ENCODE measurements at places on chromosomes 11 and 22.

- DNase-seq = no peak
Observed at GRCh38 chr11:92885600-92885999, 83.9 kb upstream of the MTNR1B start.

- DNase-seq = no peak
Observed at GRCh38 chr22:46219636-46220035, 30.5 kb downstream of the CDPF1 start.

DNA sequence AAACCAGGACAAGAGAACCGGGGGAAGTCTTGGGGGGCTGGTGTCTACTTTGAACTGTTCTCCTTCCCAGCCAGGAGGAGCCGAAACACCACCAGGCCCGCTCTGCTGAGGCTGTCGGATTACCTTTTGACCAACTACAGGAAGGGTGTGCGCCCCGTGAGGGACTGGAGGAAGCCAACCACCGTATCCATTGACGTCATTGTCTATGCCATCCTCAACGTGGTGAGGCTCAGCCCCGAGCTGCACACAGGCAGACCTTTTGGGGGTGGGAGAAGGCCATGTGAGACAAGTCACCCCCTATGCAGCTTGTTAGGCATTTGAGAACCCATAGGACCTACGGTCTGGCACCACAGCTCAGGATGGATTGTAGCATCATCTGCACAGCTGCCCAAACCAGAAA lies 2.8 kb downstream of the HTR3A start:
- DNase-seq = no peak

DNA sequence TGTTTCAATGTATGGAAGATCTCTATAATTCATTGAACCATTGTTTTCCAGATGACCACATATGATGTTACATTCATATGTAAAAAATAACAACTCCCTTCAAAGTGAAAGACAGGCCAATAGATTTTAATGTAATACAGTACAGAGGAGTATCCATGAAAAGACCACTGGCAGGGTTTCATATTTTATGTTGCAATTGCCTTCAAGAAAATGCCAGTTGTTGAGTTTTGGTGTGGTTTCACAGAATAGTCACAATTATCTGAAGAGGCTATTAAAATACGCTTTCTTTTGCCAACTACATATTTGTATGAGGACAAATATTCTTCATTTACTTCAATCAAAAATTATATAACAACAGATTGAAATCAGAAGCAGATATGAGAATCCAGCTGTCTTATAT lies 14.3 kb downstream of the AMOTL1 start:
- no peak for DNase-seq

DNA sequence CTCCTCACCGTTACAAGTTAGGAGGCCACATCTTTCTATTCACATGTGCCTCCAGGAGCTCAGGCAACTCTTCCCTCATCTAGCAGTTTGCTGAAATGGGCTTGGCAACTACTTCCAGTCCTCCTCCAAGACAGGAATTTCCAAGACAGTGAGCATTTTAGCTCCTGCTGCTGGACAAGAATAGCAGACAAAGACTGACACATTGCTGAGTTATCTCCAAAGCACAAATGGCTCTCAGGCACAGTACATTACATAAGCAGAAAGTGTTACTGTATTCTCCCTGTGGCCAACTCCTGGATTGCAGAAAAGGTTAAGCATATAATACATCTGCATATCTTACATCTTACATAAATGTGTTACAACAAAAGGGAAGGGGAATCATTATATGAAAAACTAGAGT lies 83.2 kb upstream of the POU2AF2 start:
- DNase-seq = no peak

- no peak for DNase-seq
Observed at GRCh38 chr11:10900681-10901415, 43.0 kb upstream of the ZBED5 start.

DNA sequence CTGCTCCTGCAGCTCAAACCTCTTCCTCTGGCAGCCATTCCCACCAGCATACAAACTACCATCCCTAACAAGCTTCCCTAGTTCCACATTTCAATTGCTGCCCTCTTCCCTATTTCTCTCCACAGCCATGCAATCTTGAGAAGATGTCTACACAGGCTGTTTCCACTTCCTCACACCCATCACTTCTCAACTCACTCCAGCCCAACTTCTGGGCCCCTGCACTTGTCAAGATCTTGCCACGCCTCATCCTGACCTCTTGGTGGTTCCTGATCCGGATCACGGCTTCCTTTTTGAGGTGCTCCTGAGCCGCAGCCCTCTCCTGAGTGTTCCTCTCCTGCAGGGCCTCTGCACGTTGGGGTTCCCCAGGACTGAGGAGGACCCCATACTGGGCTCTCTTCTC lies 22.6 kb downstream of the RPL27A start:
- DNase-seq = no peak

GRCh38 chr11:71330349-71330748 lies 78.0 kb upstream of the SHANK2 start:
- no peak for DNase-seq

Data from AG09309 (cell line).